ENCODE measurements at places on chromosomes 16 and 17.

GRCh38 chr16:89909777-89910716, 8.6 kb upstream of the MC1R start:
- peak; percentile 81 for DNase-seq

DNA sequence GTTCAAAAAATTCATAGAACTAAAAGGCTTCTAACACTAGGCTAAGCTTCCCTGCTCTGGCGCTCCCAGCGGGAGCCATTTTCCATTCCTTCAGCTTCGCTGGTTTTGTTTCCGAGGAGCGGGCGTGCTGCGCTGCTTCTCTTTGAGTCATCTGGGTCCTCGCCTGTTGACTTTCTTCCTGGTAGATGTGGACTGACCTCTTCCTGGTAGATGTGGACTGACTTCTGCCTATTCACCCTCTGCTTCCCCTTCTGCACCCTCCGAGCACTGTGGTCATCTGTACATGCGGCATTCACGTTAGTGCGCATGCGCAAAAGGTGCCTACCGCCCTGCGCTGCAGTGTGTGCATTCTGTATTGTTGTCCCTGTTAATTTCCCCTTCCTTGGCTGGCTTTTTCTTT, 40.8 kb upstream of the SEC14L1 start:
- peak; percentile 48 for DNase-seq

- DNase-seq: no peak
Observed at GRCh38 chr16:11759997-11760396, 17.3 kb upstream of the TXNDC11 start.

DNA sequence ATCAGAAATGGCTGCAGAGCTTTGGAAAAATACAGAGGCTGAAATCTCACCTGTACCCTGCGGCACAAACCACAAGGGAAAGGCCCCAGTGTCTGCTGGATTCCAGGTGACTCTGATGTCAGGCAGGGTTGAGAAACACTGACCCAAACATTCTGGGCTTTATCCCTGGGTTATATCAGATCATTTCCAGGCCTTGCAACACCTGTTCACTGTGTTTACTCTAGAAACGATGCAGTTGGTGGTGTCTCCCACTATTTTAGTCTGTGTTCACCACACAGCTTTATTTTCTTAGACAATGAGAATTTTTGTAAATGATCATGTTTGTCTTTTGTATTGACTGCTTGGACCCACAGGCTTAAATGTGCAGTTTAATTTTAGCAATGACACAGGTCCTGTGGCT, 151.5 kb upstream of the SDK2 start:
- no peak for DNase-seq

DNA sequence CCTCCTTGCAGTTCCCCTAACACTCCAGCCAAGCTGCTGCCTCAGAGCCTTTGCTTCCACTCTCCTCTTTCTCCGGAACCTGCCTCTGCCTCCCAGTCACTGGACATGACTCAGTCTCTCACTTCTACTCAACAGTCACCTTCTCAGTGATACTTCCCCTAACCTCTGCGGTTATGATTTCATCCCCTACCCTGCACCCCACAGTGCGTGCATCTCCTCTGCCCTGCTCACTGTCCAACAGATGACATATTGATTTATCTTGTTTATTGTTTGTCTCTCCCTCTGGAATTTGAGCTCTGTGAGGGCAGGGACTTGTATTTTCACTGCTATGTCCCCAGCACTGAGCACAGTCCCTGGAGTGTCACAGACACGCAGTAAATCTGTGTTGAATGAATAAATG, 100.7 kb downstream of the CYLD start:
- DNase-seq: no peak

GRCh38 chr17:15513058-15513791, 45.8 kb upstream of the CDRT4 start:
- DNase-seq: no peak
